ENCODE measurements at places on chromosomes 6 and 20. TPM values are rescaled to one million over a fixed set of nuclear protein-coding genes. Genes with fewer than 3 reads are reported as not detected.

- peaks cover 23% of the 10 kb centered on the region for H3K27me3 ChIP-seq
- DNase-seq = no peak
- H3K4me3 ChIP-seq = no peak overlapping the region
- H3K4me1 ChIP-seq = no peaks in the 10 kb centered on the region
Measured at GRCh38 chr6:28757429-28758045, 166.2 kb downstream of the TRIM27 start.

ADGRB3 gene
- not detected for total RNA-seq

RAET1E gene
- not detected for total RNA-seq

IPCEF1 gene
- 1.8 TPM for total RNA-seq

CPXM1 gene
- 9.8 TPM for total RNA-seq

- H3K4me1 ChIP-seq = peaks cover 96% of the 10 kb centered on the region
- no peaks in the 10 kb centered on the region for H3K27me3 ChIP-seq
- no peak for DNase-seq
- H3K27ac ChIP-seq = peak within 1 kb of the TSS; percentile 99
- H3K4me3 ChIP-seq = peak within 1 kb of the TSS; percentile 99
Measured at GRCh38 chr6:32816746-32817204, at the start of gene HLA-DOB. TSS of gene HLA-DOB (minus strand) at chr6:32817002. CDS start at chr6:32816951, 51 bp downstream.

PRL gene
- not detected for total RNA-seq

DNA sequence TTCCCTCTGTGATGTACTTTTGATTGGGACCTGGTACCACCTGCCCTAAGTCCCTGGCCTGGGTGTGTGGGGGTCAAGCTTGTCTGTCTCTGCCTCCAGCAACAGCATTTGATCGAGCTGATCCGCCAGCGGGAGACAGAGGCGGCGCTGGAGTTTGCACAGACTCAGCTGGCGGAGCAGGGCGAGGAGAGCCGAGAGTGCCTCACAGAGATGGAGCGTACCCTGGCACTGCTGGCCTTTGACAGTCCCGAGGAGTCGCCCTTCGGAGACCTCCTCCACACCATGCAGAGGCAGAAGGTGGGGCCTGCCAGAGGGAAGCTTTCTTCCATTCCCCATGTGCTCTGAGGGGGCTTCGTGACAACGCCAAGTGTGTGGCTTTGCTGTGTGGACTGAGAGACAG is 5.4 kb downstream of the GID8 start:
- no peak overlapping the region for H3K27ac ChIP-seq
- no peak overlapping the region for H3K4me3 ChIP-seq
- peaks cover 22% of the 10 kb centered on the region for H3K4me1 ChIP-seq

DNA sequence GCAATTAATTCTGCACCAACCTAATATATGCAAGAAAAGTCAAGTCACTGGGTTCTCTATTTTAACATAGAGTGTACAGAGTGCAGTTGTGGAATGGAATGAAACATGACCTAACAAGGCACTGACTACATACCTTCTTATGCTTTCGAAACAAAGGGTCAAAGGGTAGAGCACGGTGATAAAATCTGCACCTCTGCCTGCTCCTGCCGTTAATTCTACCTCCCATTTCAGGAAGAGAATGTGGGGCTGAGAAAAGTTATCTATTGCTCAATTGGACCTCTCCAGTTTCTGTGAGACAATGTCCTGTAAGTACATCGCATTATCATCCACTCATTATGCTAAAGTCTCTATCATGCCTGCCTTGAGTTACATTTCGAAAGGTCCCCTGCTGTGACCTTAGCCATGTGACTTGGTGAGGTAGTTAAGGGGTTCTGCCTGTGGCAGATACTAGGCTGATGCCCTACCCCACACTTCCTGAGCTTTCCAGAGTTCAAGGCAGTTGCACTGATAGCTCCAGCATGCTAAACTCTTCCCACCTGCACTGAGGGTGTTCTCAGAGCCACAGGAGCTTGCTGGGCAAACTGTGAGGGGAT is 14.0 kb upstream of the MOCS1 start:
- DNase-seq = no peak
- no peaks in the 10 kb centered on the region for H3K4me1 ChIP-seq
- H3K36me3 ChIP-seq = no peaks in the 10 kb centered on the region

DNA sequence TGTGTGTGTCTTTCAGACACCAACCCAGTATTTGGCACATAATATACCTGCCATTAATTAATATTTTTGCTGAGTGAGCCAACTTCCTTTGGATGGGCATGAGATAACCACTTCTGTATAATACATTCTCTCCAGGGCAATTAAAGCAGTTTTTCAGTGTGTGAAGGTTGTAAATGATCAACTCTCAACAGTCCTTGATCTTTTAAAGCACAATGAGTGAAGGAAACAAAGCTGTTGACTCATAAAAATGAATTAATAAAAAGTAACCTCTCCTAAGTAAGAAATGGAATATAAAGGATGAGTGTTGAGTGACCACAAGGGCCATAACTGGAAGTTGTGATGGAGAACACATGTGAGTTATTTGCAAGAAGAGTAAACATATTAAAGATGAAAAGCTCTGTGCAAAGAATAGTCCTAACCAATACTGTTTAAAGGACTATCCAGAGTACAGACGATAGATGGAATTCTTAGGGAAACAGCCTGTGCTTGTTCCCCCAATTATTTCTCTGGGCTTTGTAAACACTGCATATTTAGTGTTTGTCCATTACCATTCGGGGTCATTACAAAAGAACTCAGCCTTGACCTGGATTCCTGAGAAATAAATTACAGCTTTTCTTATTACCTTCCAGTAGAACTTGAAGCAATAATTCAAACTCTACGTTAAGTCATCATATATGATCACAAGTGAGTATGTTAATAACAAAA is 446.2 kb downstream of the PLCB1 start:
- H3K4me1 ChIP-seq = no peaks in the 10 kb centered on the region
- H3K36me3 ChIP-seq = no peaks in the 10 kb centered on the region
- H3K27ac ChIP-seq = no peak overlapping the region

PAX1 gene
- not detected for total RNA-seq

PRELID3B gene
- 58.4 TPM for total RNA-seq

DNA sequence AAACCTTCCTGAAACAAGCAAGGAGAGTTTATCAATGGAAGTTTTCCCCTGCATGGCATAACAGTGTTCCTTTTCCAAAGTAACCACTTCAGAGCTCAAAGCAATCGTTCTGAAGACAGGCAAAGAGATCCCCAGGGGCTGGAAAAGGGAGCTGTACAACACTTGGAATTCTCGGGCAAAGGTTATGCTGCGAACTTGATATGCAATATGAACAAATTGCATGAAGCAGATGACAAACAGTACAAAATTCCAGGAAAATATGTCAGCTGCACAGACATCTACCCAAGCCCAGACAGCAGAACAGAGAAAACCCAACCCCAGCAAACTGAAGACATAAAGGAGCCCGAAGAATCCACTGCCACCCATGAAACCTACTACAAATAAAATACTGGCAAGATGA is 18.4 kb downstream of the POPDC3 start:
- DNase-seq = no peak
- H3K4me1 ChIP-seq = no peaks in the 10 kb centered on the region
- peaks cover 18% of the 10 kb centered on the region for H3K27me3 ChIP-seq
- H3K4me3 ChIP-seq = no peak overlapping the region

DNA sequence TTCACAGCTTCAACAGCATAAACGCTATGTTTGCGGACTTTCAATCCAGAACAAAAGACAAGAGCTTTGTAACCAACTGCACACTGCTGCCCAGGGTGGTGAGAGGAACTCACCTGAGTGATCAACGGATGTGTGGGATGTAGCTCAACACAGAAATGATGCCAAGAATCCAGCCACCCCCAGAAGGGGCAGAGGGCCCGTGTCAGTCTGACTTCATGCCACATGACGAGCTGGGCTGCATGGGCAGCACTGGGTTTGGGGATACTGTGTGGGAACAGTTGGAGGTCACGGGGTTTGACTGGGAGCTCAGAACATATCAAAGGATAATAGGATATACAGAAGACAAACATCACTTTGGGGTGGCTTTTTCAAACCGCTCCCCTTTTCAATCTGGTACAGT is 79.4 kb upstream of the TRAF3IP2 start:
- no peak overlapping the region for H3K4me3 ChIP-seq
- no peaks in the 10 kb centered on the region for H3K4me1 ChIP-seq
- H3K36me3 ChIP-seq = peaks cover 73% of the 10 kb centered on the region

DNA sequence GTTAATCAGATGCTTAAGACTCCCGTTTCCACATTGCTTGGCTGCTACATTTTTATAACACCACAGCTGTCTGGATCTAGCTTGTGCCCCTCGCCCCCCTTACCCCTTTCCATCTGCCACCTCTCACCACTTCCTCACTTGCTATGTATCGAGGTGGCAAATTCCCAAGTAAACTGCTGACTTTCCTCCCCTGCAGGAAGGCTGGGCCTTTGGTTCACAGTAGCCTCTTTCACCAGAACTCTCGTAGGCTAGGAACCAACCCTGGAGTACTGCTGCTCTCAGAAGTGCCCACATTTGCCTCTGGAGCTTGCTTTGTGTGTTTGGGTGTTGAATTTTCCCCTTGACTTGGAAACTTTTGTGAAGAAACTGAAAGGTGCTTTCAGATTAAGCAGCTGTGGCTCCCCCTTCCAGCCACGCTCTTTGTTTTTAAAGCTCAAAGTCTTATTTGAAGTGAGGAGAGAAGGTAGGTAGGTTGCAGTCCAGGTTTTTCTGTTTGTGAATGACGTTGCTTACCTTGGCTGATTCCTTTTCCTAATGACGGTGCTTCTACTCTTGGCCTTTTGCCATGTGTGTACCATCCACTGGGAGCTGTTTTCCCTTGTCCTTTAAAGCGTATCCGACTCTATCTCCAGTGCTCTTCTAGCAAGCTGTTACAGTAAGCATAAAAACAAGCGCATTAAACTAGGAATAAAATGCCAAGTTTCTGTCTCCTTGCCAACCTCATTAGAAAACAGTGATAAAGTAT is 90.4 kb downstream of the CARMIL1 start:
- no peak overlapping the region for H3K4me3 ChIP-seq
- peak overlapping the region; percentile 22 for H3K27ac ChIP-seq
- no peak for DNase-seq
- H3K36me3 ChIP-seq = no peaks in the 10 kb centered on the region
- no peaks in the 10 kb centered on the region for H3K27me3 ChIP-seq
- H3K4me1 ChIP-seq = peaks cover 70% of the 10 kb centered on the region

All from activated B cell treated with CpG ODN at 0.5 μM for 24 hours (primary cell).